ENCODE measurements at places on chromosomes 12 and 14.

DNA sequence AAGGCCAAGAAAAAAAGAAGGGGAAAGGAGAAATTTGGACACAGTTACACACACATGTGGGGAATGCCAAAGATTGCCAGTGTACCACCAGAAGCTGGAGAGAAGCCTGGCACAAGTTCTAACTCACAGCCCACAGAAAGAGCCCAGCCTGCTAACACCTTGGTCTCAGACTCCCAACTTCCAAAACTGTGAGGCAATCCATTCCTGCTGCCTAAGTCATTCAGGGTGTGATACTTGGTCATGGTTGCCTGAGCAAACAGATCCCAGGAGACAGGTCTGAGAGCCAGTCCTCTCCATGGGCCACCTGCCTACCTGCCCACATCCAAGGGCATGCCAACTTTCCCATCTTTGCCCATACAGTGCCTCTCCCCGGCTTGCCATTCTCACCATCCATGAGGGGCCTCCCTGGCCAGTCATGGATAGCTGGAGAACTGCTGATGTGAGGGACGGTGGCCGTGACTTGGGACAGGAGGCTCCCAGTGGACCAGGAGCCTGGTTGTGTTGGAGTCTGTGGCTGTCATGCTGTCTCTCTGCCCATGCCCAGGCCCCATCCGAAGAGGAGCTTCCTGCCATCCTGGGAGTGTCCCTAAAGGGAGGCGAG, 198.0 kb upstream of the RTL1 start:
- H3K36me3 ChIP-seq: no peaks in the 10 kb centered on the region
- H3K27me3 ChIP-seq: peaks cover 5% of the 10 kb centered on the region
- H3K4me3 ChIP-seq: no peak overlapping the region
- H3K27ac ChIP-seq: no peak overlapping the region
- peak; percentile 70 for DNase-seq
- no peaks in the 10 kb centered on the region for H3K4me1 ChIP-seq

DNA sequence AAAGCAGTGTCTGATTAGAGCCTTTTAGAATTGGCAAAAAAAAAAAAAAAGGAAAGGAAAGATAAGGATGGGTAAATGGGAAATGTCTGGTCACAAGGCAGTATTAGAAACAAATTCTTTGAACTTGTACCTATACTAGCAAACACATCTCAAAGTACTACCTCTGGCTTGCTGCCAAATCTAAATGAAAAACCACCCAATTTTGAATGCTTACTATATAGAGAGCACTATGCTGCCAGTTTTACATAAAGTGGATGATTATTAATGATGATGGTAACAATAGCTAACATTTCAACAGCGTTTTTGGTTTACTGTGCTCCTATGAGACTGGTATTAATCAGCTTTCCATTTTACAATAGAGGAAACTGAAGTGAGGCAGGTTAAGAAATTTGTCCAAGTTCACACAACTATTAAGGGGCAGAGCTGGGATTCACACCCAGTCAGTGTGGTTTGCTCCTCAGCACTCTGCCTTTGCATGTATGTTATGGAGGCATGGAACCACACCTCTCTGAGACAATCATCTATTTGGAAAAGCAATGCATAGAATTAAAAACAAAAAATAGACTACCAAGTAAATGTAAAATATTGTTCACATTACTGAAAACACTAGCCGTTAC, 34.2 kb downstream of the ATP2B1 start:
- DNase-seq: no peak
- H3K4me1 ChIP-seq: peaks cover 7% of the 10 kb centered on the region
- no peak overlapping the region for H3K4me3 ChIP-seq
- no peak overlapping the region for H3K27ac ChIP-seq
- no peaks in the 10 kb centered on the region for H3K27me3 ChIP-seq
- no peaks in the 10 kb centered on the region for H3K36me3 ChIP-seq

GRCh38 chr12:91172096-91172495, 10.5 kb downstream of the DCN start:
- H3K36me3 ChIP-seq: peaks cover 5% of the 10 kb centered on the region
- H3K27me3 ChIP-seq: no peaks in the 10 kb centered on the region
- peak overlapping the region; percentile 43 for H3K4me3 ChIP-seq
- DNase-seq: no peak

GRCh38 chr12:110862329-110862728, 15.5 kb downstream of the CCDC63 start:
- no peaks in the 10 kb centered on the region for H3K36me3 ChIP-seq
- H3K27me3 ChIP-seq: no peaks in the 10 kb centered on the region

GRCh38 chr12:97292588-97292987, 170.0 kb upstream of the RMST start:
- no peak overlapping the region for H3K27ac ChIP-seq
- no peak for DNase-seq
- no peak overlapping the region for H3K4me3 ChIP-seq
- H3K36me3 ChIP-seq: no peaks in the 10 kb centered on the region
- H3K4me1 ChIP-seq: no peaks in the 10 kb centered on the region

DNA sequence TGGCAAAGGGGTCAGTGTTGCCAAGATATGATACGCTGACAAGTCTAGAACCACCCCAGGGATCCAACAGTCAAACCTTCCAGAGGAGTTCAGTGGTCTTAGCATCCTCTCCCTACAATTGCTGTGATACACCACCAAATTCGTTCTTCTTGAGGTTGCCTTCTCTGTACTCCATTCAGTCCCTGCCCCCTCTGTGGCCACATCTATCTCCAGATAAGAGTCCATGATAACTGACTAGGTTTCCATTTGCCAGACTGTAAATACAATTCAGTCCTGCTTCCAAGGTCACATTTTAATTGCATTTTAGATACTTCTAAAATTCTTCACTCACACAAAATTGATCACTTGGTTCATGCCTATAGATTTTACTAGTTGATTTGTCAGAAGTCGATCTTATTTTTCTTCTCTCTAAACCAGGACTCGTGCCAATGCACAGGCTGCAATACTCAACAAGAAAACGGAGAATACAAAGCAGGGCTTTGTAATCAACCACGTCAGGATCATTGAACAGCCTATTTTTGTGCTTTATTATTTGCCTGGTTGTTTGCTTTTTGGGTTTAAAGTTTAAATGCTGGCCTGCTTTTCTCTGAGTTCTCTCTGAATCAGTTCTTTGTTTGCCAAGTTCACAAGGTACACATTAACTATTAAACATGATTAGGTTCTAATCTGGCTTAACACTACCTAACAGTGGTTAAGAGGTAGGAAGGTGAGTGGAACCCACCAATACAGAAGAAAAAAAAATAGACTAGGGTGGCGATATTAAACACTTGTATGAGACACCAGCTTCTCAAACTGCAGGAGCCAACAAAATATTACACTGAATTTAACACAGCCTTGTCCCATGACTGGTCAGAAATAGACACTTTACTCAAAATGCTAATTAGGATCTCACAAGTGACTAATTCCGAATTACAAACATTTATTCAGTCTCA, 5.3 kb upstream of the TSPAN8 start:
- H3K27me3 ChIP-seq: no peaks in the 10 kb centered on the region
- DNase-seq: no peak
- H3K36me3 ChIP-seq: no peaks in the 10 kb centered on the region
- no peak overlapping the region for H3K27ac ChIP-seq

GRCh38 chr14:105394714-105395537, 3.4 kb upstream of the TEX22 start:
- H3K4me1 ChIP-seq: peaks cover 27% of the 10 kb centered on the region
- H3K27ac ChIP-seq: no peak overlapping the region
- H3K36me3 ChIP-seq: peaks cover 28% of the 10 kb centered on the region
- H3K27me3 ChIP-seq: no peaks in the 10 kb centered on the region
- no peak for DNase-seq

DNA sequence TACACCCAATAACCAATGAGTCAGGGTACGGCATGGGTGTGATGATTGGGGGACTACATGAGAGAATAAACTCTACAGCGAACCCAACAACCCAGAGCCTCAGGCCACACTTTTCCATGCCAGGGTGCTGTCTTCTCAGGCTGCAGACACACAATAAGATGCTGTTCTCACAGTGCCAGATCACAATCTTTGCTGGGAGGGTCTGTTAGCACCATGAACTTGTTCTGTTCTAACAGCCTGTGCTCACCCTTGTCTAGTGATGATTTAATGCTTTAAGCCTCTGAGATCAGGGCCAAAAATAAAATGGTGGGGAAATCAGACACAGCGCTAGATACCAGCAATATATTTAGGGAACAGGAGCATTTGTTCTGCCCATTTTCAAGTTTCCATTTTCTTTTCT, 621.9 kb upstream of the TBX3 start:
- H3K27ac ChIP-seq: no peak overlapping the region
- no peak for DNase-seq
- H3K4me3 ChIP-seq: no peak overlapping the region
- no peaks in the 10 kb centered on the region for H3K36me3 ChIP-seq
- H3K4me1 ChIP-seq: no peaks in the 10 kb centered on the region

GRCh38 chr14:32679927-32680612, 258.6 kb upstream of the NPAS3 start:
- no peak overlapping the region for H3K4me3 ChIP-seq
- DNase-seq: no peak
- no peak overlapping the region for H3K27ac ChIP-seq
- no peaks in the 10 kb centered on the region for H3K4me1 ChIP-seq
- no peaks in the 10 kb centered on the region for H3K27me3 ChIP-seq

- H3K4me3 ChIP-seq: no peak overlapping the region
- no peak overlapping the region for H3K27ac ChIP-seq
- H3K27me3 ChIP-seq: peaks cover 13% of the 10 kb centered on the region
- no peaks in the 10 kb centered on the region for H3K36me3 ChIP-seq
- DNase-seq: no peak
Measured at GRCh38 chr14:99389174-99389826, 91.4 kb downstream of the SETD3 start.

DNA sequence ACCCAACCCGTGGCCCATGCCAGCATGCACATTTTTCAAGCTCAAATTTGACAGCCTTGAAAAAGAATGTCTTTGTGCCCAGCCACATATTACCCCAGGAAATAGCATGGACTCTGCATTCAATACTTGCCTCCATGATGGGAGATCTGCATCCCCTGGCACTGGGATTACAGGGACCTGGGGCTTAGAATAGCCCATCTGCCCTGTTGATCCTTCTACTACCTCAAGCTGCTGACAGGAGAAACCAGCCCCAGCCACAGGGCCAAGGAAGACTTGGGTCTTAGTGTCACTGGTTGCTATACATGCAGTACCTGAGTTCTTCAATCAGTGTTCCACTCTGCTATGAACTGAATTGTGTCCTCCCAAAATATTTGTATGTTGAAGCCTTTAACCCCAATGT, 85.3 kb downstream of the LRRC74A start:
- H3K36me3 ChIP-seq: no peaks in the 10 kb centered on the region
- H3K4me1 ChIP-seq: peaks cover 47% of the 10 kb centered on the region
- no peak overlapping the region for H3K27ac ChIP-seq
- H3K27me3 ChIP-seq: no peaks in the 10 kb centered on the region

DNA sequence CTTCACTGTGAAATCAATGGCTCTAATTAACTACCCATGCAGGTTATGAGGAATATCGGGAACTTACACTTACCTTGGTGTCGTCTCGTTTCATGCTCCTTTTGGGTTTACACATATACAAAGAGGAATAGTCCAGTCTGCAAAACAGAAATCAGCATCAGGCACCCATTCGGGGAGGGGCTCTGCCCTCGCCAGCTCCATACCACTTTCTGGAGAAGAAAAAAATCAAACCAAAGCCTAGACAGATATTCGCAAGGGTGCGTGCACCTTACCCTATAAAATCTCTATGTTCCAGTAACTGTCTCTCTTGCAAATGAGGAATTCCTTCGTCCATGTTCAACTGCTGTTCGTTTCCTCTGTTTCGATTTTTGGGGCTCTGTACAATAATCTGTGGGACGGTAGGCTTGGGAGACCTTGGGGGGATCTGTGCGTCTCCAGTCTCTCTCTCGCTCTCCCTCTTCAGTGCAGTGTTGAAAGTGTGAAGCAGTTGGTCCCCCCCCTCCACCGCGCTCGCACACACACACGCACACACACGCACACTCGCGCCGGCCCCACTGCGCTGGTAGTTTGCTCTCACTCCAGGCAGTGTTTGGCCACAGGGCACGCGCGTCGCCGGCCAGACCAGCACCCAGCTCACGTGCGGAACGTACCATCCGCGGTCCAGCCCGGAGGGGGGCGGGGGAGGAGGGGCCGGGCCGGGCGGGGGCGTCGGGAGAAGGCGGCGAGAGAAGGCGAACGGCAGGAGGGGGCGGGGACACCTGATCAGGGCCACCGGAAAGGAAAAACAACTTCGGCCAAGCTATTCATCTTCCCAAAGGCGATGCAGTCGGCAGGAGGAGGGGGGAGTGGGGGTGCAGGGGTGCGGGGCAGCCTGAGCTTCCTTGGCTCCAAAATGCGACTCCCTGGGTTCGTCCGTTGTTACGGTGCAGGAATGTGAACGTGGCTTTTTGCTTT, at the start of gene BHLHE41:
BHLHE41 (minus strand) TSS at position 592 of the 954 bp plus-strand sequence; CDS start at position 334, 258 bp downstream.
- peak; percentile 88 for DNase-seq
- H3K27me3 ChIP-seq: no peaks in the 10 kb centered on the region
- no peaks in the 10 kb centered on the region for H3K36me3 ChIP-seq

GRCh38 chr12:75720812-75721641, 209.6 kb upstream of the KRR1 start:
- H3K4me1 ChIP-seq: peaks cover 49% of the 10 kb centered on the region
- no peak overlapping the region for H3K4me3 ChIP-seq

GRCh38 chr14:42011221-42011620, 404.5 kb downstream of the LRFN5 start:
- no peak for DNase-seq
- H3K27ac ChIP-seq: no peak overlapping the region
- no peaks in the 10 kb centered on the region for H3K4me1 ChIP-seq
- no peaks in the 10 kb centered on the region for H3K36me3 ChIP-seq
- no peaks in the 10 kb centered on the region for H3K27me3 ChIP-seq

DNA sequence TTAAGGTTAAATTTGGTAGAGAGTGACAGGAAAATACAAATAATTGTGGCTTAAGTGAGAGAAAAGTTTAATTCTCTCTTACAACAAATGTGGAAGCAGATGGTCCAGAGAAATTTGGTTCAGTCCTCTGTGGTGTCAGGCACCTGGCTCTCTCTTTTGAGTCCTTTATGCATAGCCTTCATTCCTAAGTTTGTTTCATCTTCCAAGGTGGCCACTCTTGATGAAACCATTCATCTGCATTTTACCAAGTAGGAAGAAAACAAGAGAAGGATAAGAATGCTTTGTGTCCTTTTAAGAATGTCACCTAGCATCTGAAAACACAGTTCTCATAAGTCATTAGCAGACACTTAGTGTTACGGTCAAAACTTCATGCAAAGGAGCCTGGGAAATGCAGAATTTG, 442.5 kb downstream of the CCER1 start:
- DNase-seq: no peak
- no peak overlapping the region for H3K4me3 ChIP-seq

DNA sequence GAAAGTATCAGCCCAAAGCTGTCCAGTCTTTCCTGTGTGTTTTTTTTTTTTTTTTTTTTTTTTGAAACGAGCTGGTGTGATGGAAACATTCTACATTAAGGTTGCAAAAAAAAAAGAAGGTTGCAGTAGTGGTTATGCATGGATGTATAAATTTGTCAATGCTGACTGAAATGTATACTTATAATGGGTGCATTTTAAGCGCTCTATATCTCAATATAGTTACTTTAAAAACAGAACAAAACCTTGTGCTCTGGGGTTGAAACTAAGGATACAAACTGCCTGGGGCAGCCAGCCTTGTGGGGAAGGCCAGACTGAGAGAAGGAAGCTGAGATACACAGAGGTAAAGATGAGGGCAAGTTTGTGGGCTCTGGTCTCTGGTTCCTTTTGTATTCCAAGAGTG, 87.3 kb upstream of the RMST start:
- H3K27me3 ChIP-seq: no peaks in the 10 kb centered on the region
- no peak overlapping the region for H3K4me3 ChIP-seq
- no peaks in the 10 kb centered on the region for H3K36me3 ChIP-seq
- no peak overlapping the region for H3K27ac ChIP-seq
- H3K4me1 ChIP-seq: no peaks in the 10 kb centered on the region
- DNase-seq: no peak

GRCh38 chr12:14907953-14908352, 22.3 kb upstream of the MGP start:
- H3K27ac ChIP-seq: no peak overlapping the region
- no peaks in the 10 kb centered on the region for H3K36me3 ChIP-seq
- peaks cover 38% of the 10 kb centered on the region for H3K4me1 ChIP-seq
- no peaks in the 10 kb centered on the region for H3K27me3 ChIP-seq

Data from suprapubic skin (tissue), 4 donors.